ENCODE measurements at places on chromosomes 16 and 17.

- no peak for DNase-seq
Observed at GRCh38 chr16:14321542-14321941, 250.4 kb downstream of the MRTFB start.

- DNase-seq: no peak
Observed at GRCh38 chr17:31392002-31392855, 754 bp downstream of the RAB11FIP4 start.

- no peak for DNase-seq
Observed at GRCh38 chr17:8740486-8740885, 4.2 kb downstream of the CCDC42 start.

DNA sequence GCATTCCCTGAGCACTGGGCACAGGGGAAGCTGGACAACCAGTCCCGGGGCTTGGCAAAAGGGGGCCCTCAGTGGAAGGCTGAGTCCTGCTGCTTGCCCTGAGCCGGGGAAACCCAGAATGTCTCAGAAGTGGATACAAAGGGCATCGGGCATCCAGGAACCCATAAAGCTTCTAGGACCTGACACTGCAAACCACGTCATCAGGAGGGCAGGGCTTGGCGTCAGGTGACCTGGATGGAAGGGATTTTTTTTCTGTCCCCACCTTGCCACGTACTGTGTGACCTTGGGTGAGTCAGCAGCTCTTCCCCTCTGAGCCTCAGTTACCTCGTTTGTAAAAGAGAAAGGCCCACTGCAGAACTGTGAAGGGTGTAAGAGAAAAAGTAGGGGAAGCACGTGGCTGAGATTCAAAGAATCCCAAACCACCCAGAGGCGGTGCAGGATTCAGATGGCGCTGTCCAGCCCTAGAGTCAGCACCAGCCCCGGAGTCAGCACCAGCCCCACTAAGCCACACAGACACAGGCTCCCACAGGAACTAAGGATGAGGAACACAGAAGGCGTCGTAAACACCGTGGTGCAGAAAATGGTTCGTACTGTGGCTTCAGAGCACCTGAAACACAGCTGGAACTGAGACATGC lies 53.7 kb downstream of the C16orf95 start:
- DNase-seq: no peak

GRCh38 chr17:56754523-56755208 lies 79.1 kb downstream of the C17orf67 start:
- no peak for DNase-seq

DNA sequence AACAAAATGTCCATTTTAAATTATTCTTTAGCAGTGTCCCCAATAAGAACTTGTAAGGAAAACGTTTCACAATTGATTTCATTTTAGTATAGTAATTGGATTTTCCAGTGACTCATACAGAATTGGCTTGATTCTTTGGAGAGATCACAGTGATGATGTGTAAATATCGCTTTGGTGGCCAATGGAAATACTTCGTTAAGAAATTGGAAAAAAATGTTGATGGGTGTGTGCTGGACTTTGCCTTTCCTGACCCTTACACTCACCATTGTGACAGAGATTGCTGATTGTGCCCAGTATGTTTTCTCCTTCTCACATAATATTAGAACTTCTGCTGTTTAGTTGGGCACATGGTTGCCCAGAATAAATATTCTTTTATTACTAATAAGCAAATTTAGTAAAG lies 7.4 kb upstream of the EFCAB13 start:
- no peak for DNase-seq

DNA sequence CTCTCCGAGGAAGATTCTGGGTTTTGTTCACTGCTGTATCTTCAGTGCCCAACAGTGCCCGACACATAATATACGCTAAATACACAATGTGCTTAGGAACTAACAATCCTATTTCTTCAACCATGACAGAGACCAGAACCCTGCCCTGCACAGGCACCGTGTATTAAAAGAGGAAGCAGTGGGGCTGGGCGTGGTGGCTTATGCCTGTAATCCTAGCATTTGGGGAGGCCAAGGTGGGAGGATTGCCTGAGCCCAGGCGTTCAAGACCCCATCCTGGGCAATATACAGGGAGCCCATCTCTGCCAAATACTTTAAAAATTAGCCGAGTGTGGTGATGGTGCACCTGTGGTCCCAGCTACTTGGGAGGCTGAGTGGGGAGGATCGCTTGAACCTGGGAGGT lies 19.3 kb downstream of the ARL2BP start:
- DNase-seq: no peak

GRCh38 chr16:20191566-20191965 lies 117.9 kb upstream of the GPR139 start:
- DNase-seq: no peak

DNA sequence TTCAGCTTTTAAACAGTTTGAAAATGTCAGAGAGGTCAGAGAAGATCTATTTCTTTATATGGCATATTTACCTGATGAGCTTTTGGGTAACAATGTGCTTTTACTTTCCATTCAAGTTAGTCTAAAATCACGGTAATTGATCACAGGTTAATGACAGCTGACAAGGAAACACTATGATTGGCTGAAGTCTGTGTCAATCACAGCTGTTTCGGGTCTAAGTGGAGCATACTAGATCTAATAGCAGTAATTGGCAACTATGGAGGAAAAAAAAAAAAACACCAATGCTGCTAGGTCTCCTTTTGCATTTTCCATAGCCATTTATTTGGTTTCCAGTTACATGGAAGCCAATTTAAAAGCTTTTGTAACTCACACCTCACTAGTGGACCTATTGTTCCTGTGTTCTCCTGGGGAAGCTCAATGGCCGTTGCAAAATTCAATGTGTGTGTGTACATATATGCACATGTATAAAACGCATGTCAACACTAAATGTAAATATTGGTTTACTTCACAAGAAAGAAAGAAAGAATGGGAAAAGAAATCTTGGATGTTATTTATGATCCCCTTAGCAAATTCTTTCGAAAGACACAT lies 568.3 kb upstream of the ZFHX3 start:
- DNase-seq: no peak

GRCh38 chr17:59620518-59621259 lies 994 bp downstream of the CLTC start:
- no peak for DNase-seq

DNA sequence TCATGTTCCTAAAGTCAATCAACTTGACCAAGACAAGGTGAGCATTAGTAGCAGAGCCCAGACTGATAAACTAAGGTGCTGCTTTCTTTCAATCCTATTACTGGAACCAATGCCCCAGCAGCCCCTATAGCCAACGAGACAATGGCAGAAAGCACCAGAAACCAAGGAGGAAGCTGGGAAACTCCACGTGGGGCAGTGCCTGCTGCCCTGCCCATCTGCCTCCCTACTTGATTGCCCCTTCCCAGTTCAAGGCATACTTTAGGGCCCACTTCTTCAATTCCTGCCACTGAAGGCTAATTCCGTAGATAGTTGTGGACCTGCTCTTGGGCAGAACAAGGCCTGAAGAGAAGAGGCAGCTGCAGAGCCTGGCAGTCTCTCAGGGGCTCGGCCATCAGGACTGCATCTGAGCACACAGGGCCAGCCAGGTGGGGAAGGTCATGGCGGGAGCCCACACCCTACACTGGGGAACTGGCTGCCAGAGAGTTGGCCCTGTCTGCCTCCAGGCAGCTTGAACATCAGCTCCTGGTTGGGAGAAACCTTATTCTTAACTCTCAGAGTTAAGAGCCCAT lies 30.9 kb downstream of the WSB1 start:
- DNase-seq: no peak

GRCh38 chr16:76583466-76583865 lies 306.3 kb downstream of the CNTNAP4 start:
- DNase-seq: no peak

DNA sequence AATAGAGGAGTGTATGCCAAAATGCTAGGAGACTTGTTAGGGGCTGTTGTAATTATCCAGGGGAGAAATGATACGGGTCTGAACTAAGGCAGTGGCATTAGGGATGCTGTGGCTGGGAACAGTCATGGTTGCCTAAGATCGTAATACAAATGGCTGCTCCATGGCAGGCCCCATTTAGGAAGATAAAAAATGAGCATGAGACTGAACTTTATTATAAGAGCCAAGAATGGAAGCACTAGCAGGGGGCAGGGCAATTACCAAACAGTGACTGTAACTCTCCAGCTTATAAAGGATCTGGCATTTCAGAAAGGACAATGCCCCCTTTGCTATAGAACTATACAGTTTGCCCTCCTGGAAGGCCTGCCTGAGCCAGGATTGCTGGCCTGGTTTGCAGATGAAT lies 503.3 kb upstream of the CDH5 start:
- DNase-seq: no peak

- DNase-seq: no peak
Observed at GRCh38 chr17:67606471-67606870, 111.3 kb upstream of the NOL11 start.

DNA sequence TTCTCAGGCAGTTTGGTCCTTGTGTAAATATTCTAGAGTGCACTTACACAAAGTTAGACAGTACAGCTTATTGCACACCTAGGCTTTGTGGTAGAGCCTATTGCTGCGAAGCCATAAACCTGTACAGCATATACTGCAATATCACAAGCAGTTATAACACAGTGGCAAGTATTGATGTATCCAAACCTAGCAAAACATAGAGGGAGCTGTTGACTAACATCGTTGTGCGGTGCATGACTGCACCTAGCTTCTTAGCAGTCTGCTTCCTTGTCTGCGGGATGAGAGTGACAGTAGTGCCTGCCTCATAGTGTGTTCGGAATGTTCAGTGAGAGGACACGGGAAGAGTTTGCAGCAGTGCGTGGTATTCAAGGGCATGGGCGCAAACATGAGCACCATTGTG lies 78.9 kb downstream of the MPRIP start:
- no peak for DNase-seq

DNA sequence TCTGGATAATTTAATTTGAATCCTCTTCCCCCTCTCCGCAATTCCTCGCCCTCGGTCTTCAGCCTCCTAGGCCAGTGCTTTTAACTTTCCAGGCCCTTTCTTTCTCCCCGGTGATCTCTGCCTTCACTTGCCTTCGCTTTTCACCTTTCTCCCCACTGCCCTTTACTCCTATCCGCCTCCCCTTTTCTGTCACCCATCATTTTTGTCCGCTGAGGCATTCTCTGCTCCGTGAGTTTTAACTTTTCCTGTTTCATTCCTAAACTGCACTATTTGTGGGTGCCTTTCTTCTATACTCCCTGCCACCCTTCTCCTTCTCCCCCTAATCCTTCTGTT lies 729 bp downstream of the LONP2 start:
- no peak for DNase-seq

DNA sequence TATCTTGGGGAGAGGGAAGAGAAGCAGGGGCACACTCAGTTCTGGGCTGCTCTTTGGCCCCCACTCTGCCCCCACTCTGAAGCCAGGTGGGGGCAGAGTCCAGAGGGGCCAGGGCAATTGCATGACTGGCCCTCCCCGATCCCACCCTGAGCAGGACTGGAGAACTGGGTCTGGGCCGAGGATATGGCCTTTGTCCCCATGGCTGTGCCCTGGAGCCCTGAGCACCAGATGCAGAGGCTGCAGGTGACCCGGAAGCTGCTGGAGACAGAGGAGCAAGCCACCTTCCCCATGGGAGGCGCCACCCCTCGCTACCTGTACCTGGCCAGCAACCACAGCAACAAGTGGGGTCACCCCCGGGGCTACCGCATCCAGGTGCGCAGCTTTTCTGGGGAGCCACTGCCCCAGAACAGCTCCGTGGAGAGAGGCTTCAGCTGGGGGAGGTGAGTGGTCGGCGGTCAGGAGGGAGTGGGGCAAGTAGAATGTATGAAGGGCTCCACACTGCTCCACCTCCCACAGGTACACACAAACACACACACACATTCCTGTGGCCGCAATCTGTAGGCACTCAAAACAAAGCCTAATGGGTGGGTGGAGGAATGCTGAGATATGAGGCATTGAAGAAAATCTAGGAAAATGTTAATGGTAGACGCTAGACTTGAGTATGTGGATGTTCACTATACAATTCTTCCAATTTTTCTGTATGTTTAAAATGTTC lies 21.4 kb downstream of the AOC3 start:
- DNase-seq: no peak

Measured in AG04450 (cell line).